Stimulated activated CD8-positive, alpha-beta memory T cell treated with anti-CD3 and anti-CD28 coated beads, Interleukin-4, amount 100 ng/mL, for 4 hours (primary cell): ENCODE measurements at places on chromosomes 2 and 18.

DNA sequence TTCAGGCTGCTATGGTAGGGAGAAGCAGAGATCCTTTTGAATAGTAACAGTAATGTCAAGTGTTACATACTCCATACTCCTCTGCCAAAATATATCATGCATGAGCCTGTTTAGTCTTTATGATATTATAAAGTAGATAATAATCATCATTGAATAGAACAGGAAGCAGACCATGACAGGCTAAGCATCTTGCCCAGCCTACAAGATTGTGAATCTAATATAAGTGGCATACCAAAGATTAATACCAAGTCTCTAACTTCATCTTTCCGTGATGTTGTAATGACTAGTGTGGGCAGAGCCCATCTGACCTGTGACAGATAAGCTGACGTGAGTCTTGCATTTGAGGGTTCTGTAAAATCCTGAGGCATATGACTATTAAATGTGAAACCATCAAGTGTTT, 13.1 kb downstream of the NDUFB3 start:
- no peak for DNase-seq

DNA sequence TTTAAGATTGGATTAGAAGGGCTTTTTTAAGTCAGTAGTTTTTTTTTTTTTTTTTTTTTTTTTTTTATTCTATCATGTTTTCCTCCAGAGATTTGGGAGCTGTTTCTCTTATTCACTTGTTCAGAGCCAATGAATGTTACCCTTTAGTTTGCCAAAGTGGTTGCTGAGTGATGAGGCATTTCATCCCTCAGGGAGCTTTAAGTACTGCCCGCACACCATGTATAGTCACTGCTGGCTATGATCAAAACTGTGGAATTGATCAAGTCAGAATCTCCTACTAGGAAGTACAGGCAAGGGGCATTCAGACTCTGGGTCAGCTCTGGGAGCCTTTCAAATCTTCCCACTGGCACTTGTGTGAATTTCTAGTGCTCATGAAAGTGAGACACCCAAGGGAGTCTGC, 201.6 kb downstream of the IKZF2 start:
- no peak for DNase-seq

DNA sequence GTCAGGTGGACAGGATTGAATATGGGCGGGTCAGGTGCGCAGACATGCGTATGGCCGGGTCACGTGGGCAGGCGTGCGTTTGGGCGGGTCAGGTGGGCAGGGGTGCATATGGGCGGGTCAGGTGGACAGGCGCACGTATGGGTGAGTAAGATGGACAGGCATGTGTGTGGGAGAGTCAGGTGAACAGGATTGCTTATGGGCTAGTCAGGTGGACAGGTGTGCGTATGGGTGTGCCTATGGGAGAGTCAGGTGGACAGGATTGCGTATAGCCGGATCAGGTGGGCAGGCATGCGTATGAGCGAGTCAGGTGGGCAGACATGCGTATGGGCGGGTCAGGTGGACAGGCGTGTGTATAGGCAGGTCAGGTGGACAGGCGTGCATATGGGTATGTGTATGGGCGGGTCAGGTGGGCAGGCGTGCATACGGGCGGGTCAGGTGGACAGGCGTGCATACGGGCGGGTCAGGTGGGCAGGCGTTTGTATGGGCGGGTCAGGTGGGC, 30.3 kb upstream of the KLF11 start:
- no peak for DNase-seq

DNA sequence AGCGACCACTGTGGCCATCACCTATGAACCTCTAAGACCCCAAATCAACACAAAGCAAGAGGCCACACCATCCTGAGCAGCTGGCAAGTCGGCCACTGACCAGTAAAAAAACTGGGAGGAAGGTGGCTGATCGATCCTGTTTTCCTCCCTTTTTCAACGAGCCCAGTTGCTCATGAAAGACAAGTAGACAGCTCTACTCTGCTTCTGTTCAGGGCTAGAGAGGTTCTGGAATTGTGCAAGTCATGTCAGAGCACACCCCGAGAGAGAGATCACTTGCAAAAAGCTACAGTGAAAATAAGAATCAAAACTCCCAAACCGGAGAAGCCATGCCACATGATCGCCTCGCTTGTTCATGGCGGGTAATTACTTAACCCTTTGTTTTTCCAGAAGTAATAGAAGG, 34.6 kb downstream of the ZNF516 start:
- DNase-seq: no peak

DNA sequence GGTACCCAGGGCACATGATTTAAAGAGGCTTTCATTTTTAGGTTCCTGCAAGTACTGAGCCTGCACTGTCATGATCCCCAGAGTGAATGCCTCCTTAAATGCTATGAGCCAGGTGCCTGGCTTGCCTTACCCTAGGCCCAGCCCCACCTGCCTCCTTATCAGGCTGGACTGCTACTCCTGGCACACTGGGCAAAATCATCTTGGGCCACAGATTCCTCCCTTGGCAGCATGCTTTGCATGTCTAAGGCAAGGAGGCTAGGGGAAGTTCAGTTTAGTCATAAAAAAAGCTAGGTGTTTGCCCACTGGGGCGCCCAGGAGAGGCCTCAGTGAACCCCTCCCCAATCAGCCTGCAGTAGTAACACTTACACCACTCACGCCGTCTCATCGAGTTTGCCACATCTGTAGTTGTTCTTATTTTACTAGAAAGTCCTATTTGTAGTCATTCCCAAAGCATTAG, 45.1 kb downstream of the LBH start:
- DNase-seq: no peak

- DNase-seq: no peak
These were observed 21.7 kb upstream of the IHH start for GRCh38 chr2:219082332-219082958.

DNA sequence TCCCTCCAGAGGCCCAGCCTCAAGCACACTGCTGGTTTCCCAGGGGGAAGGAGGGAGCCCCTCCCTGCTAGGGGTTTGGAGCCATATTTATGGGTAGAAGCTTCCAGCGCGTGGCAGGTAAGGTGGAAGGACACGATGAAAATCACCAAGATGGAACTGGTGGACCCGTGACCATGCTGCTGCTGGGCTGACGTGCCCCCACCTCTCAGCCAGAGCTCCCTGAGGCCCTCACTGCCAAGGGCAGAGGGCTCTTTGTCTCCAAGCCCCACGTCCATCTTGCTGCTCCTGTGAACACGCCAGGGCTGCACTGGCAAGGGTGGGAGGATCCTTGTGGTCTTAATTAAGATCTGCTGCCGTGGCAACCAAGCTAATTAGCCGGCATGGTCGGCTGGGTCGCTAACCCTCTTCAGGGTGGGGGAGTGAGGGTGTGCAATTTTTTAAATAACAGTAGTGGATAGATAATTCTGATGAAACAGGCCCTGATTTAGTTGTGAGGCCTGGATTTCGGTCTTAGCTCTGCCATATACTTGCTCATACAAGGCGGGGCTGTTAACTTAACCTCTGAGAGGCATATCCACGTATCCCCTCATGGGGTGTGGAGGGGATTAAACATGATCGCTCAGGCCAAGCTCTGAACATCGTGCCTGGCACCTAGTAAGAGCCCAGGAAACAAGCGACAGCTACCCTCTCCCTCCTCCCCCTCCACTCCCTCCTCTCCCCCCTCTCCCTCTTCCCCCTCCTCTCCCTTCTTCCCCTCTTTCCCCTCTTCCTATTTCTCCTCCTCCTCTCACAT, 232.8 kb downstream of the CELF4 start:
- no peak for DNase-seq

DNA sequence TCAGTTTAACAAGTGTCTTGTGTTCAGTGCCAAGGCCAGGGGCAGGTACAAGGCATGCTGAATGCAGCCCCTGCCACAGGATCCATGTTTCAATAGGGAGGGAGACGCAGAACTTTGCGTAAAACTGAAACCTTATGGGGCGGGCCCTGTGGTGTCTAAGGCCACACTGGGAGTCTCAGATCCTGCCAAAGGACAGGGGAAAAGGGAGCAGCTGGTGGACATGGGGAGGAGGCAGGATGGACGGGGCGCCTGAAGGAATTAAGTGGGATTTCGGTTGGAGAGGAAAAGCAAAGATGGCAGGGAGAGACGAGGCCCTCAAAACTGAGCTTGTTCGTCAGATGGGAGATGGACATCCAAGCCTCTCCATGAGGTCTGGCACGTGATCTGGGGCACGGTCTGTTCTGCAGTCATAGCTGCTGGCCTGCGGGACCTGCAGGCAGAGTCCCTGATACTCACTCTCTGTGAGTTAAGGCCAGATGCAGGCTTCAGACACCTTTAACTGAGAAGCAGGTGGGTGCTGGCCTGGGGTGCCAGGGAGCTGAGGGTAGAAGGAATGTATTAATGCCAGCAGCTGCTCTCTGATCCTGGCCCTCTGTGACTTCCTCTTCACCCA, 48.8 kb downstream of the TCF7L1 start:
- no peak for DNase-seq

GRCh38 chr2:11080253-11081115, 74.8 kb upstream of the SLC66A3 start:
- DNase-seq: no peak

GRCh38 chr2:20611077-20611843, 39.6 kb downstream of the HS1BP3 start:
- no peak for DNase-seq

DNA sequence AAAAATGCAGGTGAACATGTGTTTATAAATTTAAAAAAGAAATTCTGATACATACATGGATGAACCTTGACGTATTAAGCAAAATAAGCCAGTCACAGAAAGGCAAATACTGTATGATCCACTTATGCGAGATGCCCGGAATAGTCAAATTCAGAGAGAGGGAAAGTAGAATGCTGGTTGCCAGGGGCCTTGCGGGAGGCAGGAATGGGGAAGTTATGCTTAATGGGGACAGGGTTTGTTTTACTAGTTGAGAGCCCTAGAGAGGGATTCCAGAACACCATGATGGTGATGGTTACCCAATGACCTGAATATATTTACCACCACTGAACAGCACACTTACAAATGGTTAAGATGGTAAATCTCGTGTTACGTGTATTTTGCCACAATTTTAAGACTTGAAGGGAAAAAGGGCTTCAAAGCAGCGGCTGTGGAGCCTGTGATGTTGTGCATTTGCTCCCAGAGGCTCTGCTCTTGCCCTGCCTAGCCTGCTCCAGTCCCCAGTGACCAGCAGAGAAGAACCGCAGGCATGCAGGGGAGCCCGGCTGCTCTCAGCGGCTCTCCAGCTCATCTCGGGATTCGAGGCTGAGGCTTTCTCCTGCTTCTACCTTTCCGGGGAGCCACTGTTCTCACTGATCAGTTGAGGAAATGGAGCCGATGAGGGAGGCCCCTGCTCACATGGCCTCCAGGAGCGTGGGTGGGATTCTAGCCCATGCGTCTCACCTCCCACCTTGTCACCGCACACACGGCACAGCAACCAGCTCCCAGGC, 51.7 kb upstream of the TFCP2L1 start:
- no peak for DNase-seq

DNA sequence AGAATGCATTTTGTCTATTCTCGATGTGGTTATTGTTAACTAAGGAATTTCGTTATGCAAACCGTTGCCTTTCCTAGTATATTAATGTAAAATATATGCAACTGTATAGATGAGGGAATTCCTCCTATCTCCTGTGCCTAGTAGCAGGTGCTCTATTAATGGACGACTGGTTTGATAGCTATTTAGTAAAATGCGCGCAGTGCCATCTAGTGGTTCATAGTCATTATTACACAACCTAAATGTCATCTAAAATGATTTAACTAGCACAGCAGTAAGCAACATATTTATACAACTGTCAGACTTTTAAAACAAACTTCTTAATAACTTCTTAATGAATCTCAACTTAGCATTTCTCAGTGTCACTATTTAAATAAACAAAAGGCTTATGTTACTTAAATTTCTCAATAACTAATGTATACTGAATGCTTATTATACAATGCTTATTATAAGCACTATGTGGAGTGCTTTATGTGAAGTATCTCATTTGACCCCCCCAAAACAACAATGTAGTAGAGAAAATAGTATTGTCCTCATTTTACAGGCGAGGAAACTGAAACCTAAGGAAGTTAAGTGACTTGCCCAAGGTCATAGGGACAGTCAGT, 77.9 kb downstream of the DTNA start:
- DNase-seq: peak; percentile 12

GRCh38 chr18:13186687-13187086, 31.9 kb upstream of the LDLRAD4 start:
- no peak for DNase-seq

DNA sequence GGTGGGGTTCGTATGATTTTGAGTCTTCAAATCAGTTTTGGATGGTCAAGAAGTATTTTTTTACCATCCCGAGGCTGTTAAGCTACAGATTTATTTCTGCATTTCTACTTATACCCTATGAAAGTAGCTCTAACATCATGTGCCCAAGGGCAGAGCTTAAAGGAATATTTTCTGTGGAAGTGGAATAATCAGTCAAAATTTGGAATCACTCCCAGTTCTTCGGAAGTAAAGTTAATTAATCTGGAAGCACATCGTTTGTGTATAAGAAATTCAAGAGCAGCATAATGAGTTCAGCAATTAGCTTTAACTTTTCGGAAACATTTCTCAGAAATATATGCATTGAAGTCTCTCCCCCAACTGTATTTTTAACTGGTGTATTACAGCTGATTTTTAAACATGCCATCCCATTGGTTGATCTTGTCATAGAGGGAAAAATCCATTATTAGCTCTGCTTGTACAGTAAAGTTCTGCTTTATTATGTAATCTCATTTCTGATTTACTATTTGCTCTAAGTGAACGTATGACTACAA, 510.1 kb downstream of the DCC start:
- no peak for DNase-seq

GRCh38 chr2:220144411-220144810, 517.0 kb downstream of the SLC4A3 start:
- no peak for DNase-seq

DNA sequence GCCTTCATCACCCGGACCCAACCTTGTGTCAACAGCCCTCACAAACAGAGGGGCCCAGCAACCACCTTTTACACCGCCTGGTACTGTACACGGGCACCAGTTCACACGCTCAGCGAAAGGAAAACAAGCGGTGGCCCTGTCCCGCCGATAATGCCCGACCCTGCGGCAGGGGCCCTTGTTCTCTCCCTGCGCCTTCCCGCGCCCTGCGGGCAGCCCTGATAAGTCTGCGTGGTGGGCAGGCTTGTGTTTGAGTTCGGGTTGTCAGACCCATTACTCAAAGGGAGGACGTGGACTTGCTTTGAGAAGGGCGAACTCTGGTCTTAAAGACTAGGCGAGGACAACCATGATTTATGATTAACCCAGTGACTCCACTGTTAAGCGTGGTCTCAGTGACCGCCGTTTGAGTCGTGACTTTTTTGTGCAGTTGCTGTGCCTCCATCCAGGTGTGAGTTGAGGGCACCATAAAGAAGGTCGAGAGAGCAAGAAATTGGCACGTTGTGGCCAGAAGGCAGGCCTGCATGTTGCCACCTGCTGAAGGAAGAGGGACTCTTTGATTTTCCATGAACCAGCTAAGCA, 167.4 kb upstream of the GATA6 start:
- DNase-seq: no peak
